ENCODE measurements at places on chromosomes 11 and 22. TPM values are rescaled to one million over a fixed set of nuclear protein-coding genes. Genes with fewer than 3 reads are reported as not detected.

PGR gene
- total RNA-seq, result under 0.01 TPM

NELL1 gene
- total RNA-seq, result 6.5 TPM

SLC5A12 gene
- 0.04 TPM for total RNA-seq

DNA sequence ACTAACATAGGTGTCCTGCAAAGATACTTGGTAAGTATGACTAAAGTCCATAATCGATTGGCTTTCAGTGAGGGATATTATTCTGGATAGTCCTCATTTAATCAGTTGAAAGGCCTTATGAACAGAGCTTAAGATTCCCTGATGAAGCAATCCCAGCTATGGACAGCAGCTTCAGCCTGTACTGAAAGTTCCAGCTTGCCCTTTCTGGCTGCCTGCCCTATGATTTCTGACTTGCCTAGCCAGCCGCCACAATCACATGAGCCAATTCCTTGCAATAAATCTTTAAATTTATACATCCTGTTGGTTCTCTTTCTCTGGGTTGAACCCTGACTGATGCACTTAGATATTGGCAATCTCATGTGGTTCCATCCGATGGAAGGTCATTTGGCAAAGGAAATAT lies 759.0 kb upstream of the API5 start:
- no peaks in the 10 kb centered on the region for H3K36me3 ChIP-seq
- no peaks in the 10 kb centered on the region for H3K27me3 ChIP-seq
- no peak overlapping the region for H3K4me3 ChIP-seq
- peak; percentile 4 for DNase-seq
- H3K27ac ChIP-seq, result no peak overlapping the region

DNA sequence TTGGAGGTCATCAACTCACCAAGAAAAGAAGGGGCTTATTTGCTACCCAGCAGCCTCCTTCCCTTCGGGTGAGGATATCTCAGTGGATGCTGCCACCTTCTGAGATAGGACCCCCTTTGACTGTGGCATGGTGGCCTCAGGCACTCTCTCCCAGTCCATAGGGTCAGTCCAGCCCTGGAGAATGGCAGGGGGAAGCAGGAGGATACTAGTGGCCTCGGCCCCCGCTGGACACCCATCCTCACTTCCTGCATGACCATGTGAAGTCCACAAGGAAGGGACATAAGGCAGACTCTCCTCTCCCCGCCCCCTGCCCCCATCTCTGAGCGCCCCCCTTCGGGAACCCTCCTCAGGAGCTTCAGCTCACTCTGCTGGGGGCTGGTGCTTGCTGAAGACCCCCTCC lies 24.4 kb downstream of the TPBGL start:
- DNase-seq, result no peak
- H3K4me1 ChIP-seq, result peaks cover 2% of the 10 kb centered on the region
- H3K4me3 ChIP-seq, result no peak overlapping the region
- peaks cover 11% of the 10 kb centered on the region for H3K36me3 ChIP-seq
- H3K27ac ChIP-seq, result no peak overlapping the region

- peaks cover 18% of the 10 kb centered on the region for H3K4me1 ChIP-seq
- no peak overlapping the region for H3K4me3 ChIP-seq
- peaks cover 3% of the 10 kb centered on the region for H3K36me3 ChIP-seq
- H3K27me3 ChIP-seq, result no peaks in the 10 kb centered on the region
- peak overlapping the region; percentile 69 for H3K27ac ChIP-seq
Measured at GRCh38 chr11:12775955-12776354, 101.7 kb downstream of the TEAD1 start.

All from muscle of leg (tissue), 16 donors.